M059J (cell line): ENCODE measurements at places on chromosomes 1 and 21. TPM values are rescaled to one million over a fixed set of nuclear protein-coding genes. Genes with fewer than 3 reads are reported as not detected.
A peak's percentile ranks its signal among the peaks of the same experiment; 100 is the strongest.

The PI4KB gene
- 40.7 and 52.2 TPM in 2 replicates for total RNA-seq

The ARHGAP30 gene
- total RNA-seq, result 0.12 TPM in 1 of 2 replicates, not detected in the other

The HRNR gene
- not detected in 2 replicates for total RNA-seq

The SLC45A3 gene
- total RNA-seq, result 4.4 and 7.8 TPM in 2 replicates

DNA sequence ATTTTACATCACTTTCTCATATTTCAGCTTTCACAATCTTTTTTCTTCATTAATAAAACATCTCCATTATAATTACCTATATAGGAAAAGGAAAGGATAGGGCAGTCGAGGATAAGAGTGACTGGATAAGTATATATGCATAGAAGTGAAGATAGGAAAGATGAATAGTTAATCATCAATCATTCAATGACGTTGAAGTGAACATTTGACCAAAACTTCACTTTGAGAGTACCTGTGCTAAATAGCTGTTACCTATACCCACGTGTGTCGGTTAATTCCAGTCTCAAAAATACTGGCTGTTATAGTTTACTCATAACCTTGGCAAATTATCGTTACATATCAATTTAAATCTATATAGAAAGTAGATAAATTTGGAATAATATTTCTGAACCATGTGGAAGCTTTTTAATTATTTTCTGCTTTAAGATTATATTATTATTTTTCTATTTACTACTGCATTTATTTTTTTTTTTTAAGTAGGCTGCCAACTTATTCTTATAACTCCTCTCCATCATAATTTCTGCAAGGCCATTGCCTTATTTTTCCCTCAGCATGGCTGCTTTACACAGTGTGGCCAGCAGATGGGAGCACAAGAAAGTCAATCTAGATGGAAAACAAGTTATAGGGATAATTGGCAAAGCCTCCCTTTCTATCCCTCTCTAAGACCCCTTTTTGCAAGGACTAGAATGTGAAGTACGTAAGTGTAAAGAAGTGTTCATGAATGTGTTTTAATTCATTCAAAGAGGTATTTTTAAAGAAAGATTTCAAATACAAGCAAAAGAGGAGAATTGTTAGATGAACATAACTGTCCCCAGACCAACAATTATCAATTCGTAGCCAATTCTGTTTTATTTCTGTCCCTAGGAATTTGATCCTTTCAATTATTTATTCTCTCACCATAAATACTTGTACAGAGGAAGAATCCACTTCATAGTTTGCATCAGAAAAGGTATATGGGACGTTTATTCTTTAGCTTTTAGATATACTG lies 290.4 kb downstream of the KCNT2 start:
- DNase-seq, result peak; percentile 49

GRCh38 chr1:10063878-10064277 lies 31.1 kb downstream of the UBE4B start:
- DNase-seq, result no peak

DNA sequence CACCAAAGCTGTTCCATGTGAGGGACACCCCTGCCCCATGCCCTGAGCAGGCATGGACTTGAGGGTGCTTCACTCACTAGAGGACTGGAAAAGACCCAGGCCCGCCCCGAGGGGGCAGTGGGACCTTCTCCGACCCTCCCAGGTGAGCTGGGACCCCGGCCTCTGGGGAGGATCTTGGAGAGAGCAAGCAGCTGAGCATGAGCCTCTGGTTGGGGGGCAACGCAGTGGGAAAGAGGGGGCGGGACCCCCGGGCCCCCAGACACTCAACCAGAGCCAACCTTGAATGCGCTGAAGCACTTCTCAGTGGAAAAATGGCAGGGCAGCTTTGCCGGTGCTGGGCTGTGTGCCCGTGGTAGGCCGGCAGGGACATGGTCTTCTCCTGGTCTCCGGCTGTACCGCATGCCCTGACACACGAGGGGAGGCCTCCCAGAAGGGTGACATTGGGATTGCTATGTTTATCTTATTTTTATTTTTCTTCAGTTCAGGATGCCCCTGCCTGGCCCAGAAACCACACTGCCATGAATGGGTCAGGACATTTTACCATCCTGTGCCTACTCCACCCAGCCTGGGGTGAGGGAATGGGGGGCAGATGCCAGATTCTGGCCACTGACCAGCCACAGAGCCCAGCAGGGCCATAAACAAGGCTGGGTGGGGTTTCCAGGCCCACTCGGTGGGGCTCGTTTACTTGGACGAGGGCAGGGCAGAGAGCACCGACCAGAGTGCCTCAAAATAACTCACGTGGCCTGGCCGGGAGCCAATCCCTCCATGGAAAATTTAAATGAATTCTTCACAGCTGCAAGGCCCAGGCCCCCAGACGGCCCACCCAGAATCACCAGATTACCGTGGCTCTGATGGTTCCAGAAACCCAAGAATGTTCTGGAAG lies 17.2 kb upstream of the LAPTM5 start:
- DNase-seq, result no peak

DNA sequence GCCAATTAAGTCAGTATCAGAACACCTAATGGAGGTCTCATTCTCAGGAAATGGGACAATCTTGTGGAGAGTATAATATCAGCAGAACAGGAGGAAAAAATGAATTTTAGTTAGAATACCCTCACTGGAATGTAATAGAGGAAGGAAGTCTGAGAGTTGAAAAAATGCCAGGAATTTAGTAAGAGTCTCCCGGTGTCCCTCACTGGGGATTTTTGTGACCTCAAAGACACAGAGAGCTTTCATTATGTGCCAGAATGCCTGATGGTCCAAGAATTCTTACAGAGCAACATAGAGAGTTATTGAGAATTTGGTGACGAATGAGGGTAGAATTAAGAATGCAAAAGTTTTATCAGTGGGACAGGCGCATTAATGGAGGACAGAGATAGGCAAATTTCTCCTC lies 443.5 kb upstream of the B3GALT2 start:
- peak; percentile 59 for DNase-seq

GRCh38 chr1:46689897-46690296 lies 18.2 kb downstream of the TEX38 start:
- DNase-seq, result no peak
